Heart left ventricle (tissue), 16 donors: ENCODE measurements at places on chromosomes 5 and 9.
A peak's percentile ranks its signal among the peaks of the same experiment; 100 is the strongest.

- no peak for DNase-seq
These were observed 632 bp downstream of the DPM2 start for GRCh38 chr9:127937056-127937387.

DNA sequence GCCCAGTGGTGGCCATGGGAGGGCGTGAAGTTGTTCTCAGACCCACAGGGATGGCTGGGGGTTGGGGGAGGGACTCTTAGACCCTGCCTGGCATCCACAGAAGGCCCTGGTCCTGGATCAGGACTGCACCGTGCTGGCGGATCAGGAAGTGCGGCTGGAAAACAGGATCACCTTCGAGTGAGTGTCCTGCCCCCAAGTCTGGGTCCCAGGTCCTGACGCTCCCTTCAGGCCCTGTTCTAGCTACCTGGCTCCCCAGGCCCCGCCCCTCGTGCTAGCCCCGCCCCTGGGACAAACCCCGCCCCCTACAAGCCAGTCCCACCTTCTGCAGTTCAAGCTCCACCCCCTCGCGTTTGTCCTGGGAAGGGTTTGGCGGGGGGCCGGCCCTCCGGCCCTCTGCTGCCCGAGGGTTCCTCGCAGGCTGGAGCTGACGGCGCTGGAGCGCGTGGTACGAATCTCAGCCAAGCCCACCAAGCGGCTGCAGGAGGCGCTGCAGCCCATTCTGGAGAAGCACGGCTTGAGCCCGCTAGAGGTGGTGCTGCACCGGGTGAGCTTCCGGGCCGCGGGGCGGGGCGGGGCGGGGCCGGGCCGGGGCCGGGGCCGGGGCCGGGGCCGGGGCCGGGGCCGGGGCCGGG is 12.9 kb downstream of the RGS14 start:
- DNase-seq: peak; percentile 85

DNA sequence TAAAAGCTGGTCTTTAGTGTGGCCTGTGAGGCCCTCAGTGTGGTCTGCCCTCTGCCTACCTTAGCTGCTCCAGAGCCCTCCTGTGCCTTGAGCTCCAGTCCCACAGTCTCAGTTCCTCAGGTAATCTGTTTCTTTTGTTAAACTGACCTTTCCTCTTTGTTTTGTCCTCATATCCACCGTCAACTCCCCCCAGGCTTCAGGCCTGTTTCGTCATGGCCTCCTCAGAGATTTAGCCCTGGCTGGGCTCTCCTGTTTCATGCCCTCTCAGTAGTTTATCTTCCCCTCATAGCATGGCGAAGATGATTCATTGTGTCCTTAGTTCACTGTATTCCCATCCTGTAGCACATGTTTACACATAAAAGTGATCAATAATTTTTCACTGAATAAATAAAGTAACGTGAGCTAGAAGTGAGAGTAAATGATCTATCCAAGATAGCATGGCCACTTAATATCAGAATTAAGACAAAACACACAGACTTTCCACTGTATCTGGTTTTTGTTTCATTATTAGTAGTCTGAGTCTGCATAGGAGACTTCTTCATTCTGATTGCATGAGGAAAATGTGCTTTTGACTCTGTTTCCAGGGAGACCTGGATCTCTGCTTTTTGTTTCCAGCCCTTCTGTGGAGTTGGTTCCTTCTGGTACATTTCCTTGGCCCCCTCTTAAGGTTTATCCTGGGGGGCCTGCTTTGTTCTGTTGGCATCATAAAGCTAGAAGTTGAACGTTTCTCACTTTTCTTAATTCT is 70.5 kb downstream of the SNX24 start:
- DNase-seq: no peak

DNA sequence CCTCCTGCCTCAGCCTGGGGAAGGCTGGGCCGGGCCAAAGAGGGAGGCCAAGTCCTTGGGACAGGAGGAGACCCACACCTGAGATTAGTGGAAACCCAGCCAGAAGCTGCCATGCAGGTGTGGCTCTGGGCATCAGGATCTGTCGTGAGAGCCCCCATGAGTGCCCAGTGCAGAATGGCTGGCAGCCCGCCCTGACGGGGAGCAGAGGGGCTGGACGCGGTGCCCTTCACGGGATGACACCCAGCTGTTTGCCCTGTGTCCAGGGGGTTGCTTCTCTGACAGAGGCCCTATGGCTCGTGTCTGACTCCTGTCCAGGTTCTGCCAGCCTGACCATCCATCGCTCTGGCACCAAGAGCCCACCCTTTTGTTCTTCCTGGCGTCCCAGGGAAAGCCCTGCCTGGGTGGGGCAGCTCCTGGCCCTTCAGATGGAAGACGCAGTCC is 8.5 kb downstream of the DIPK1B start:
- DNase-seq: no peak

- DNase-seq: no peak
These were observed 240.3 kb upstream of the TRPC7 start for GRCh38 chr5:136605638-136606037.

- DNase-seq: no peak
These were observed 77.7 kb downstream of the PLCXD3 start for GRCh38 chr5:41432481-41433253.

GRCh38 chr9:6034954-6035353 is 19.5 kb upstream of the RANBP6 start:
- no peak for DNase-seq

- peak; percentile 41 for DNase-seq
These were observed 27.8 kb upstream of the TNFSF8 start for GRCh38 chr9:114958021-114958843.

GRCh38 chr9:128011071-128011817 is 30.5 kb upstream of the EEIG1 start:
- peak; percentile 29 for DNase-seq

DNA sequence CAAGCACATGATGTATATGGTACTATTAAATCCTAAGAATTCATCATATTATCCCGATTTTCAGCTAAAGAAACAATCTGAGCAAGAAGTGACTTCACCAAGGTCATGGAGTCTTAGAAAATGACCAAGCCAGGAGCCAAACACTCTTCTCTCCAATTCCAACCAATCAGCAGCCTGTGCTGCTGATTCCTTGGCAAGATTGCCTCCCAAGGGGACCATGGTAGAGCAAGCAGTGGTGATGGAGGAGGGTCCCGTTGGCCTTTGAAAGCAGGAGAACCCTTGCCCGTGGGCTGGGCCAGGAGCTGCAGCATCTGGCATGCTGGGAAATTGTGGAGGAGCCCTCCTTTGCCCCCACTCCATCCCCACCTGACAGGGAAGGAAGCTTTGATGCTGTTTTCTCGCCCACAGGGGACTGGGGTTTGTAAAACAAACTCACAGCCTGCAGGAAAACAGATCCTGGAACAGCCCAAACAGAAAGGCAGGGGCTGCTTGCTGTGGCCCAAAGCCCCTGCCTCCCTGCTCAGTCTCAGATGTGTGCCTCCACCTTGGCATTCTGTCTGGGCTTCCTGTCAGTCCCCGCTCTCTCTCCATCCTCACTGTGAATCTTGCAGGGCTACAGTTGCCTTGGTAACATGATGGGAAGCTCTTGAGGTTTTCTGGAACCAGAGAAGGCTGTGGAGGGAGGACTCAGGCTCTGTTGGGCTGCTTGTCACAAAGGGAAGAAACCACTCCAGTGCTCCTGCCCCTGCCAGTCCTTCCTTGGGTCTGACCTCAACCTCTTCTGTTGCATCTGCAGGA is 70.8 kb upstream of the HSPA9 start:
- DNase-seq: no peak

- no peak for DNase-seq
These were observed 136.8 kb downstream of the MVB12B start for GRCh38 chr9:126463426-126463825.

DNA sequence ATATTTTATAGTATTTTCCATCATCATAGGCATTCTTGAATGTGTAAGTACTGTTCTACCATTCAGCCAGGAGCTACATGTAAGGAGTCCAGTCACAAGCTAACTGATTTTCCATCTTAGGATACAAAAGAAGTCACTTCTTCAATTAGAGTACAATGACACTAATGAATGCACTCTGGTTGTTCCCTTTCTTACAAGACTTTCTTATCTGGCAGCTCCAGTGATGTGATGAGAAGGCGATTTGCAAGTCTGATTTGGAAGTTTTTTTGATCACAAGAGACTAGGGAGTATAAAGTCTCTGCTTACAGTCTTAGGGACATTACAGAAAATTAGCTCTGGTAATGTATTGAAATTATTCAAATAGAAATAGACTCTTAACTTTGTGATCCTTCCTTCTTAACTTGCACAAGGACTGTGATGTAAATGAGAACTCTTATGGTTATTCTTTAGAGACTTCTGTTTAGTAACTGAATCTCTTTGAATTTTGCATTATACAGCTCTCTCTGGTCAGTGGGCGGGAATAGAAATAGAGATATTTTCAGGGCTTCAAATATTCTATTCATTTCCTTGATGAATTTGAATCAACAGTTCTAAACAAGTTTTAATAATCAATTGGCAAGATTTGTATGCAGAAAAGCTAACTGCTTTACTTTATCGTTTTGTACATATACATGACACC is 130.4 kb upstream of the CDH6 start:
- DNase-seq: no peak

GRCh38 chr9:87564111-87564510 is 66.4 kb downstream of the DAPK1 start:
- no peak for DNase-seq

DNA sequence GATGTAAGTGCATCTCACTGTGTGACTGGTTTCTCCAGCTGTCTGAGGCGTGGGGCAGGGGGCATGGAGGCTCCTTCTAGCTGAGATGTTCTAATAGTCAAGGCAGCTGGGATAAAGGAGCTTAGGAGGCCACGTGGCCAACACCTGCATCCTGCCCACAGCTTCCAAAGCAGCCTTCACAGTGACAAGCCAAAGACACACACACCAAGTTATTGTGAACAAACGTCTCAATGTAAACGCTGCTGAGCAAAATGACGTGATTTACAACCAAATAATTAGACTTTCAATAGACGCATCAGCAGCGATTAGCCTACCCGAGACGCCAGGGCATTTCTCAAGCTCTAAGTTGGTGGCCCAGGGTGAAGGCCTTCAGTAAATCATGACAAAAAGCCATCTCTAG is 23.2 kb upstream of the SLC25A51 start:
- no peak for DNase-seq

- DNase-seq: no peak
These were observed 46.2 kb downstream of the FRMD3 start for GRCh38 chr9:83491995-83492394.

GRCh38 chr9:134145262-134145661 is 9.4 kb downstream of the WDR5 start:
- DNase-seq: no peak
